ENCODE measurements at places on chromosomes 12 and 14.

DNA sequence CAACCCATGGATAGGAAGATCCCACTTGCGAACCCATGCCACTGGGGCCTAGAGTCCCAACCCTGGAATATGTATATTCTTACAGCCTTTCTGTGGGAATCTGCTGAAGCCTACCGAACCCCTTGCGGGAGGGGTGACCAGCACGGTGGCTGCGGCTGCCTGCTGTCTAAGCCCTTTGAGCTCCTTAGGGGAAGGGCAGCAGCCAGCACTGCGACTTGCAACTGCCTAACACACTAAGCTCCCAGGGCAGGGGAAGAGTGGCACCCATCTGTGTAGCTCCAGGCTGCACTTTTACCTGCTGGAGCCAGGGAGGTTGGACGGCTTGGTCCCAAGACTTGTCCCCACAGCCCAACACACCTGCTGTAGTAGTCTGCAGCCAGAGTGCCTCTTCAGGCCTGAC is 1968.7 kb upstream of the FLRT2 start:
- DNase-seq = no peak

DNA sequence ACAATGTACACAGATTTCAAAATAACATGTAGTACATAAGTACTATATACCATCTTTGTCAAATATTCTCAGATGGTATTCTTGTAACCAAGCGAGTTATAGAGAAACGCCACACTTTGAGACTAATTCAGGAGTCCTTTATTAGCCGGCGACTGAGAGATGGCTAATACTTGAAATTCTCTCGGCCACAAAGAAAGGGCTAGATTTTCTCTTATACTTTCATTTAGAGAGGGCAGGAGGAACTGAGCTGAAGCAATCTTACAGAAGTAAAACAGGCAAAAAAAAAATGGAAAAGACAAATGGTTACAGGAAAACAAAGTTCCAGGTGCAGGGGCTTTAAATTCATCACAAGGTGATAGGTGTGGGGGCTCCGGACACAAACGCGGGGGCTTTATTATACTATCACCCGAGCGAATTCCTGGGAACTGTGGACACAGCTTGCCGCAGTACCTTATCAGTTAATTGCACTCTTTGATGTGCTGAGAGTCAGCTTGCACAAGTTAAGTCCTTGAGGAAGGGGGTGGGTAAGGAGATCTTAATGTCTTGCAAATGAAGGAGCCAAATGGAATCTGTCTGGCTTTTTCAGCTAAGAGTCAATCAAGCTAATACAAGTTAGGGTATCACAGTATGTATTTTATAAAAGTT is 382.3 kb downstream of the KCNH5 start:
- DNase-seq = no peak

DNA sequence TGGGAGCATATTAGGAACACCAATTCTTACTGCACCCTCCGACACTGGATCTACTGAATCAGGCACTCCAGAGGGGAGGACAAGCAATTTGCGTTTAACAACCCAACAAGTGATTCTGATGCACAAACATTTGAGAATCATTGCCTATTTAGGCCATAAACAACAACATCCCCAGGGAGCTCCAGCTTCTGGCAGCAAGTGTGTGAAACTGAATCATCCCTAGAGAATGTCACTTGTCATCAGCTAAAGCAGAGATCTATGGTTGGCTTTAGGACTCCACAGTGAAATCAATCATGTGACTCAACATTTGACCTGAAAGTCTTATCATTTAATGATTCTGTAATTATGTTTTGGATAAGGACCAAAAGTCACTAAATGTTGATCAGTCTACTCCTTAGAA is 505.0 kb upstream of the FLRT2 start:
- DNase-seq = no peak

GRCh38 chr14:22124073-22124613 is 450.5 kb upstream of the OR4E1 start:
- DNase-seq = no peak

DNA sequence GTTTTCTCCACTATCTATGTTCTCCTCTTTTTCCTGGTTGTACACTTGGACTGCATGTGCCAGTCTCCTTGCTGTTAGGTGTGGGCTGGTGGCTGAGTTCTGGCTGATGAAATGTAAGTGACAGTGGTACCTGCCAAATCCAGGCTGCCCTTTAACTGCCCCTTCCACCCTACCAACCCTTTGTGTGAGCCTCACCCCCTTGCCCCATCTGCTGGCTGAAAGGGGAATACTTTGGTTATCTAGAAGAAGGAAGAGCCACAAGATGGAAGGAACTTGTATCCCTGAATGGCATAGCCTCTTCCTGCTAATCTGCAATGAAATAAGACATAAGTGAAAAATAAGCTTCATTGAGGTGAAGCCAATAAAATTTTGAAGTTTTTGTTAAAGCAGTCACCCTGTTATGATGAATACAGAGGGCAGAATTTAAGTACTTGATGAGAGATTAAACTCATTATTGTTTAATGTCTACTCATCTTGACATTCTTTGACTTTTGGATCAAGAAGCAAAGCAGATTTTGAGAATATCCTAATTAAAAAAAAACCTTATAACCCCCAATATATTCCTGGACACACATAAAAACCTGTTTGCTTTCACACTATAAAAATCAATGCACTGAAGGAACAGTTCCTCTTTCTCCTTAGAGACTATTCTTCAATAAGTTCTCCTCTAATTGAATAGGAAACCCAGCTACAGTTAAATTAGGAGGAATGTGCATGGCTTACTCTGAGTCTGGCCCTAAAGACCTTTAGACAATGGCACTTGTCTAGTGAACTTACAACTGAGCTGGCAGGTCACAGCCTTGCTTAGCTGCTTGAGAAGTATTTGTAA is 262.6 kb upstream of the BTG1 start:
- peak; percentile 68 for DNase-seq

- no peak for DNase-seq
Measured at GRCh38 chr14:68081489-68081888, 261.9 kb downstream of the RAD51B start.

DNA sequence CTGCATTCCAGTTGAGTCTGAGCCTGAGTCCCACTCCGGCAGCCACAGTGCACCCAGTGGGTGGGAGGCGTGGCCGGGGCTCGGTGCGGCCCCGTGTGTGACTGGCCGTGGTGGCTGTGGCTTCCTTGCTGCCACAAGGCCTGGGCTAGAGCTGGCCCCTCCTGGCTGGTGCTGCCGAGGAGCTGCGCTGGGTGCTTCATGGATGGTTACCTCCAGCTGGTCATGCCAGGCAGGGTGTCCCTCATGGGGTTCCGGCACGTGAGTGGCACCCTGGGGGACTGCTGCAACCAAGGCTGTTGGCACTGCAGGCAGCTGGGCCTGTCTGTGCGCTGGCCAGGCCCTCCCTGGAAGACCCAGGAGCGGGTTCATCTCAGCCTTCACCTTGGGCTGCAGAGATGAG is 62.7 kb downstream of the KIF26A start:
- DNase-seq = no peak

DNA sequence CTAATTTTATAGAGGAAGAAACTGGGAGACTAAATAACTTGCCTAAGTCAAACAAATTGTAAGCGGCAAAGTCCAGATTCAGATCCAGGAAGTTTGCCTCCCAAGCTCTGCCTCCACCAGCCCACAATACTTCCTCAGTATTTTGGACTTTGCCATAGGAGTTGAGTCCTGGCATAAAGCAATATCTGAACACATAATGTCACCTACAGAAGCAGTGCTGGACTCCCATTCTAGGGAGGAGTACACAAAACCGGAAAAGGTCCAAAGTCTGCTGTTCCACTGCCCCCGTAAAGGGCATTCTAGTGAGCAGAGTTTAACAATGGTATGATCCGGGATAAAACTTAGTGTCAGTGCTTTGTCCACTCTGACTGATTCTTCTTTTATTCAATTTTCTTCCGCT is 340.5 kb downstream of the FUT8 start:
- DNase-seq = no peak

GRCh38 chr12:111870706-111871105 is 28.7 kb downstream of the MAPKAPK5 start:
- no peak for DNase-seq

DNA sequence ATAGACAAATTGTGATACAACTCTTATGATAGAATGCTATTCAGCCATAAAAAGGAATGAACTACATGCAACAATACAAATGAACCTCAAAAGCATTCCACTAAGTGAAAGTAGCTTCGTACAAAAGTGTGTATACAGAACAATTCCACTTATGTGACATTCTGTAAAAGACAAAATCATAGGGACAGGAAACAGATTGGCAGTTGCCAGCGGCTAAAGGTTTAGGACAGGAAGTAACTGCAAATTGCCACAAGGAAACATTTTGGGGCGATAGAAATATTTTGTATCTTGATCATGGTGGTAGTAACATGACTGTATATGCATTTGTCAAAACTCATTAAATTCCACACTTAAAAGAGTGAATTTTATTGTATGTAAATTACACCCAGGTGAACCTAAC is 113.4 kb downstream of the CAPZA3 start:
- DNase-seq = peak; percentile 73

GRCh38 chr12:113471619-113472171 is at the start of gene LHX5:
TSS of gene LHX5 (minus strand) at chr12:113471871. CDS start at chr12:113471498, 373 bp downstream.
- DNase-seq = no peak

GRCh38 chr12:111401167-111401605 is 4.5 kb upstream of the SH2B3 start:
- no peak for DNase-seq

DNA sequence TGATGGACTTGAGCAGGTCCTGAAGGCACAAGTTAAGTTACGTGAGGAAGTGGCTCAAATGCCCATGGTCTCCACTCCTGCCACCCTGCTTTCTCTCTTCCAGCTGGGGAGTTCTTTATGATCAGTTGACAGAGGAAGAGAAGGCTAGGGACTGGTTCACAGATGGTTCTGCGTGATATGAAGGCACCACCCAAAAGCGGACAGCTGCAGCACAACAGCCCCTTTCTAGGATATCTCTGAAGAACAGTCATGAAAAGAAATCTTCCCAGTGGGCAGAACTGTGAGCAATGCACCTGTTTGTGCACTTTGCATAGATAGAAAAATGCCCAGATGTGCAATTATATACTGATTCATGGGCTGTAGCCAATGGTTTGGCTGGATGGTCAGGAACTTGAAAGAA is 162.4 kb upstream of the FSCB start:
- DNase-seq = no peak

DNA sequence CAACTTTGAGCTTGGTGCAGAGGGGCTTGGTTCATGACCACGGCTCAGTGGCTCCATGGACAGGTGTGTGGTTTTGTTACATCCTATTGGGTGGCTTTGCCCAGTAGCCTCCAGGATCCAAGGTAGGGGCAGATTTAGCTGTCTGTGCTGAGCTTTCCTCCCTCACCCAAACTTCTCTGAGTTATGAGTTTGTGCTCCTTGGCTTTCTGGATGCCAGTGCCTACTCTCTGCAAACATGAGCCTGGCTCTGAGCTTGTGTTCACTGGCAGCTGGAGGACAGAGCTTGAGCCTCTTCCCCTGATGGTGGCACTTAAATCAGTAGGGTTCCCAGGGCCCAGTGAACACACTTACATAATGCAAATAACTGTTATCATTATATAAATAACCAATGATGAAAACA is 45.3 kb upstream of the HECTD1 start:
- DNase-seq = no peak

DNA sequence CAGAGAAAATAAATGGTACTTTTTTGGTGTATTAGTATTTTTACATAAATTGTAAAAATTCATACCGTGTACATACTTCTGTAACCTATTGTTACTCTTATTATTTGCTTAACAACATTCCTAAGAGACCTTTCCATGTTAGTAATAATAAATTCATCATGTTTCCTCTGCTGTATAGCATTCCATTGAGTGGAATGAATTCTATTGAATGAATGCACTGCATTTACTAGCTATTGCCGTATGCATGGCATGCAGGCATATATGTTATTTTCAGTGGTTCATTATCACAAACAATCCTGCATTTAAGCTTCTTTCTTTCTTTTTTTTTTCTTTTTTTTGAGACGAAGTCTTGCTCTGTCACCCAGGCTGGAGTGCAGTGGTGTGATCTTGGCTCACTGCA is 137.6 kb upstream of the TBX3 start:
- DNase-seq = no peak

Data from KBM-7 (cell line).